ENCODE measurements at places on chromosomes 5 and 9. TPM values are rescaled to one million over a fixed set of nuclear protein-coding genes. Genes with fewer than 3 reads are reported as not detected.

- no peak for DNase-seq
Observed at GRCh38 chr9:88458716-88459465, 70.6 kb downstream of the SPIN1 start.

GRCh38 chr5:118578093-118578492, 410.3 kb downstream of the DTWD2 start:
- DNase-seq = no peak

DNA sequence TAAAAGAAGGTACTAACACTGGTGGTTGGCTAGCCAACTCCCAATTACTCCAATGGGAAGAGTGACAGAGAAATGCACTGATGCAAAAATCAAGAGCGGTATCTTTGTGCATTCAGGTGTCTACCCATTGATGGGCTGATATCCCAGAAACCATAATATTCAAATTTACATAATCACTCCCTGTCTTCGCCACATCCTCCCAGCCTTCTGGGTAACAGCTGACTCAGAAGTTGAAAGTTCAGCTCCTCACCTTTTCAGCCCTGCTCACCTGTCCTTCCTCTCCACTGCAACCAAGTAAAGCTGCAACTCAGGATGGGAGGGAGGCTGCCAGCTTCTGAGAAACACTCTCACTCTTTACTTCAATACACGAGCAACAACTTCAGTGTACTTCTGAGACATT, 6.9 kb downstream of the SUSD1 start:
- peak; percentile 16 for DNase-seq

- no peak for DNase-seq
Observed at GRCh38 chr5:18686253-18686652, 1052.0 kb downstream of the TAF11L14 start.

DNA sequence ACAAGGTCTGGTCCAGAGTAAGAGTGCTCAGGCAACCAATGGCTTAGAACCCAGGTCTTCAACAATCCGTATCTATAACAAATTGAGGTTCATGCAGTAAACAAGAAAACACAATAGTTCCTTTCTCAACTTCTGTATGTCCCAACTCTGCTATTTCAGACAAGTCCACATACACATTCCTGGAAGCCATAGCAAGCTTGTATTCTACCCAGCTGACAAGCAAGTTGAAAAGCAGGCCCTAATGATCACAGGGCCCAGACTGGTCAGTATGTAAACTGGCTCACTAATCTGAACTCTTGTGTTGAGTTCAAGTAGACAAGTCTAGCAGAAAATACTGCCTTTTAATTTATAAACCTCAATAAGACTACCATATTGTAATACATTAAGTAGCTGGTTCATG, 26.9 kb downstream of the FNIP1 start:
- DNase-seq = no peak

DNA sequence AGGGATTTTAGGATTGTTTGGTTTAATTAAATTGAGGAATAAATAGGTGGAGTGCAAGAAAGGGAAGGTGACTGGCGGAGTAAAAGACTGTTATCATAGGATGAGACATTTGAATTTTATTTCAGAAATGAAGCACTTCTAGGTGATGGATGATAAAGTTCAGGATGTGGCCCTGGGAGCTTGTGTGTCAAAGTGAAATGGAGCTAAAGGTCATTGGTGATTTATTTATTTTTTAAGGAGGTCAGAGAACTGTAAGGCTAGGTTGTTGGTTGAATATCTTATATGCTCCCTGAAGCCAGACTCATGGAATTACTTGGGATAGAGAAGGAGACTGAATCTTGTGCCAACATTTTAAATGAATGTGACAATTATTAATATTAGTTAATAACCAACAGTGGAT, 40.5 kb downstream of the PBX3 start:
- no peak for DNase-seq

DNA sequence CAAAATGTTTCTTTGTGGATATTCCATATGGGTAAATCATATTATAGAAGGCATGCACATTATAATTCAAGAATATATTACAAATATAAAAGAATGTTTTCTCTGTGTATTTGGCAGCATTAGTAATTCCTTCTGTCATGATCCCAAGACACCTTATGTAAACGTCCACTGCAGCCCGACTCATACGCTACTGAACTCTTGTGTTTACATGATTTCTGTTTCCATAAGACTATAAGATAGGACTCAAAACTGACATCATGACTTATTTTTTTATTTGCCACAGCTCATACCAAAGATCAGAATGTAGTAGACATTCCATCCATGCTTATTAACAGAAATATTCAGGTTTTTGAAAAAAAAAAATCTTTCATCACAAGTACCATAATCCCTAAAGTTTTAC, 234.1 kb downstream of the AP3B1 start:
- no peak for DNase-seq

DNA sequence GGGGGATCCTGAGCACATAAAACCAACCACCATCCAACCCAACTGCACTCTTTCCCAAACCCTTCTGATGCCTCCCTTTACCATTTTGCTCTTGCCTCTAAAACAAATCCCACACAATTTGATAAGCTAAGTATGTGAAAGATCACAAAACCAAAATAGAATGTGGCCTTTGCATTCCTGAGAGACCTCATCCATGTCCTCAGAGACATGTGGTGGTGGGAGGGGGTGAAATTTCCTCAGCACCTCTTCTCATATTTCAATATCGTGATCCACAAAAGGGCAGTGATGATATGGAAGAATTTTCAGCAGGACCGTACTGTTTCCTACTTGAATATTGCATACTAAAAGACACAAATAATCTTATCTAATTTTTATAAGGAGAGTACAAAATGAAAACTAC, 423.3 kb downstream of the TLE1 start:
- no peak for DNase-seq

DNA sequence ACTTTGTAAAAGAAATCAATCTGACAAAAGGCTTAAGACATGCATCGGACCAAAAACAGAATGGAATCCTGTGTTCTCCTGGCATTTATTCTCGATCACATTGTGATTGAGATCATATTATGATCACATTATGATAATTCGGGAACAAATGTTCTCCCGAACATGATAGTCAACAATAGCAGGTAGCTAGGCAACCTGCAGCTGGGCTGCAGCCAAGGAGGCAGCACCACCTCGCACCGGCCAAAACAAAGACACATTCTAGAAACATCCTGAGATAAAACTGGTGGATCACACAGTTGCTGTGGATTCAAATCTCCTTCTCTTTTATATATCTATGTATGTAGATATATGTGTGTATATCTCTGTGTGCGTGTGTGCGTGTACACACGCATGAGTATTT, 480.6 kb upstream of the CYLC2 start:
- no peak for DNase-seq

GRCh38 chr9:4038182-4038723, 261.6 kb downstream of the GLIS3 start:
- DNase-seq = no peak

GRCh38 chr9:72586388-72587130, 65.2 kb downstream of the TMC1 start:
- peak; percentile 10 for DNase-seq

GRCh38 chr9:35500130-35500748, 10.3 kb downstream of the RUSC2 start:
- DNase-seq = no peak

DNA sequence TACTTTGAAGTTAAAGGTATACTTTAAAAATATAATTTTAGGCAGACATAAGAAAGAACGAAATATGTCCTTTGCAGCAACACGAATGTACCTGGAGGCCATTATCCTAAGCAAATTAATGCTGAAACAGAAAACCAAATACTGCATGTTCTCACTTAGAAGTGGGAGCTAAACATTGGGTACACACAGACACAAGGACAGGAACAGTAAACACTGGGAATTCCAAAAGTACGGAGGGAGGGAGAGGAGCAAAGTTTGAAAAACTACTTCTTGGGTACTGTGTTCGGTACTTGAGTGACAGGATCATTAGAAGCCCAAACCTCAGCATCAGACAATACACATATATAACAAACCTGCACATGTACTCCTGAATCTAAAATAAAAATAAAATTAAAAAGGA, 40.9 kb downstream of the TJP2 start:
- no peak for DNase-seq

GRCh38 chr5:159928122-159928909, 12.0 kb downstream of the ADRA1B start:
- DNase-seq = no peak

DNA sequence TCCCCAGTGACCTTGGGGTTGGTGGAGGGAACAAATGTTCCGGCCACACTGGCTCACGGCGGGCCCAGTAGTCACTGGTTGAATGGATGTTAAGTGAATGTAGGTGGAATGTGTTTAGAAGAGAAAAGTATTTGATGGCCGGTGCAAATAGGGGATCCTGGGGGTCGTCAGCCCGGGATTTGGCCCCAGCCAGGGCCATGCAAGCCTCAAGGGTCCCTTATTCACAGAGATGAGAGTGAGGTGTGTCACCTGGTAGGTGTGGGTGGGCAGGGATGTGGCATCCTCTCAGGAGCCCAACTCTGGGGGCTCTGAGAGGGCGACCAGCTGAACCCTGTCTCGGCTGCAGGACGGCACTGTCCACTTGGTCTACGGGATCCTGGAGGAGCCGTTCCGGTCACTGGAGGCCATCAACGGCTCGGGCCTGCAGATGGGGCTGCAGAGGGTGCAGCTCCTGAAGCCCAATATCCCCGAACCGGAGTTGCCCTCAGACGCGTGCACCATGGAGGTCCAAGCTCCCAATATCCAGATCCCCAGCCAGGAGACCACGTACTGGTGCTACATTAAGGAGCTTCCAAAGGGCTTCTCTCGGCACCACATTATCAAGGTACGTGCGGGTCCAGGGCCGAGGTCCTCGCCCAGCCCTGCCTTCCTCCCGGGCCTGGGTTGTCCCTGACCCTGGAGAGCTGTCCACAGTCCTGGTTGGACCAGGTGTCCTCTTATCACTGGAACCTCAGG, 5.9 kb downstream of the DBH start:
- no peak for DNase-seq

DNA sequence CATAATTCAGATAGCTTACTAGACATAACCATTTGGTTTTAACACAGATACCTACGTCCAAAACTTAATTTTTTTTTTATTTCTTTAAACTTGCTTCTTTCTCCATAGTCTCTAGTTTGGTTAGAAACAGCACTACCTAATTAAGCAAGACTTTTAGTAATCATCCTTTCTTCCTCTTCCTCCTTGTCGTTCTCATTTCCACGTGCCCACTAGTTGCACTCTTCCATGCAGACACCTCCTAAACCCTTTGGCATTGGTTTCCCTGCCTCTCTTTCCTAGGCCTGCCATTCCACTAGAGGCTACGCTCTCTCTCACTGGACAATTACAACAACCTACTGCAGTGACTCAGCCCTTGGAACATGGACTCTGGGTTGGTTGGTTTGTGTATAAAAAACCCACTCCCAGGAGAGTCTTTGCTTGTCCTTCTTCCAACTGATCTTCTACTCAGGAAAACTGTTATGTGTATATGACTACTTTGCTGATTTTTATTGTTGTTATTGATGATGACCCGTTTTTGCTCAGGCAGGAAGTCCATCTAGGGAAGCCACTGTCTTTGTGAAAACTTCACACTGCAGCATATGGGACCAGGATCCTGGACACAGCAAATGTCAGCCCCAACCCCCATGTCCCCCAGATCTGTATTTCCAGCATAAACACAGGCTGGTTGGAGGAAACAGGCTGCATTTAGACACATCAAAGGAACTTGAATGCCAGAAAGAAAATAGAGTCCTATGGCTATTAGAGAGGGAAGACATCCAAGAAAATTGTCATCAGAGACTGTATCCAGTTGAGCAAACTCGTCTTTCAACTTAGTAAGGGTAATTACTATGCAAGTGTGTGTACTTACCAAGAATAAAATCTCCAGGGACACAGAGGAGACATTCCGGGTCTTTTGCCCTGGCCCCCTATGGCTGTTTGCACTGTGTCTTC, 503.2 kb downstream of the GADD45G start:
- DNase-seq = no peak

DNA sequence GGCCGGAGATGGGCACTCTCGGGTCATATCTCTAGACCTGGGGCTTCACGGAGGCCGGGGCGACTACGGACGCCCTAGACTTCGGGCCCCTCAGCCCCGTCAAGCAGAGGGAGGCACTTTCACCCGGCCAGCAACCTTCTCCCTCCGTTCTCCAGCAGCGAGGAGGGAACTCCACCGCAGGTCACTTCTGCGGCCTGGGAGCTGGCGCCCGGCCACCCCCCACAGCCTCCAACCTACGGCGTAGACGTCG, 201 bp downstream of the DOLK start:
- no peak for DNase-seq

DNA sequence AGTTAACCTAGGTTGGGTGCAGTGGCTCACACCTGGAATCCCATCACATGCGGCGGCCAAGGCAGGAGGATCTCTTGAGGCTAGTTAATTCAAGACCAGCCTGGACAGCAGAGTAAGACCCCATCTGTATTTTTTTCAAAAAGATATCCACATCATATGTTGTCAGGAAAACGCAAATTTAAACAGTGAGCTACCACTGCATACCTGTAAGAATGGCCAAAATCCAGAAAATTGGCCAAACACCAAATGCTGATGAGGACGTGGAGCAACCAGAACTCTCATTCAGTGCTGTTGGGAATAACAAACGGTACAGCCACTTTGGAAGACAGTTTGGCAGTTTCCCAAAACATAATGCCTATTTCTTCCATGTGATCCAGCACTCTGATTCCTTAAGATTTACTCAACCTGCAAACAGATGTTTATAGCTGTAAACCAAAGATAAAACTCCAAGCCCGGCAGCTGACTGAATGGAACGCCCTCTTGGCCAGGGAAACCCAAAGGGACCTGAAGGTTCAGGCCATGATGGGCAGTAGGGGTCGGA, 12.4 kb downstream of the CEL start:
- no peak for DNase-seq

RNF180 gene
- total RNA-seq = not detected

DOK3 gene
- total RNA-seq = 2.9 TPM

CEL gene
- 2.8 TPM for total RNA-seq

IL13 gene
- 2.5 TPM for total RNA-seq

TCF7 gene
- 271 TPM for total RNA-seq

ENTPD8 gene
- not detected for total RNA-seq

GFI1B gene
- total RNA-seq = not detected

Measured in activated CD4-positive, alpha-beta T cell treated with anti-CD3 and anti-CD28 coated beads, Interleukin-2, amount 10 ng/mL, durations not matched to agents 7 days and 5 days (primary cell).